ENCODE measurements at places on chromosomes 2 and 18.
A peak's percentile ranks its signal among the peaks of the same experiment; 100 is the strongest.

- no peak for DNase-seq
Observed at GRCh38 chr18:46772357-46772756, 15.5 kb upstream of the ST8SIA5 start.

- DNase-seq = no peak
Observed at GRCh38 chr2:21033237-21034155, 10.4 kb downstream of the APOB start.

- peak; percentile 61 for DNase-seq
Observed at GRCh38 chr18:61322265-61322873, 10.9 kb upstream of the CDH20 start.

- DNase-seq = peak; percentile 29
Observed at GRCh38 chr2:45439788-45440773, 171.0 kb downstream of the SRBD1 start.

GRCh38 chr18:39345321-39345720 is 1779.7 kb upstream of the CELF4 start:
- peak; percentile 53 for DNase-seq

DNA sequence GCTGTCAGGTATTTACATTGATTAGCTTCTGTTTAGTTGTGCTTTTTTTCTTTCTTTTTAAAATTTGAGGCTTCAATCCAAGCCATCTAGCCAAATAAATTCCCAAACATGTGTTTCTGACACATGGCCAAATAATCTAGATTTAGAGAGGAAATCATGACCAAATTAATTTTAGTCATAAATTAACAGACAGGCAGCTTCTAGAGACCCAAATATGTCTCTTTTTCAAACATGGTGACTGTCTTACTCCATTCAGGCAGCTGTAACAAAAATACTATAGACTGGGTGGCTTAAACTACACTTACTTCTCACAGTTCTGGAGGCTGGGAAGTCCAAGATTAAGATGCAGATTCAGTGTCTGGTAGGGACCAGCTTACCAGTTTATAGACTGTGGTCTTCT is 23.2 kb upstream of the NAB1 start:
- DNase-seq = no peak

GRCh38 chr18:23519734-23520133 is 16.4 kb downstream of the RMC1 start:
- DNase-seq = no peak

DNA sequence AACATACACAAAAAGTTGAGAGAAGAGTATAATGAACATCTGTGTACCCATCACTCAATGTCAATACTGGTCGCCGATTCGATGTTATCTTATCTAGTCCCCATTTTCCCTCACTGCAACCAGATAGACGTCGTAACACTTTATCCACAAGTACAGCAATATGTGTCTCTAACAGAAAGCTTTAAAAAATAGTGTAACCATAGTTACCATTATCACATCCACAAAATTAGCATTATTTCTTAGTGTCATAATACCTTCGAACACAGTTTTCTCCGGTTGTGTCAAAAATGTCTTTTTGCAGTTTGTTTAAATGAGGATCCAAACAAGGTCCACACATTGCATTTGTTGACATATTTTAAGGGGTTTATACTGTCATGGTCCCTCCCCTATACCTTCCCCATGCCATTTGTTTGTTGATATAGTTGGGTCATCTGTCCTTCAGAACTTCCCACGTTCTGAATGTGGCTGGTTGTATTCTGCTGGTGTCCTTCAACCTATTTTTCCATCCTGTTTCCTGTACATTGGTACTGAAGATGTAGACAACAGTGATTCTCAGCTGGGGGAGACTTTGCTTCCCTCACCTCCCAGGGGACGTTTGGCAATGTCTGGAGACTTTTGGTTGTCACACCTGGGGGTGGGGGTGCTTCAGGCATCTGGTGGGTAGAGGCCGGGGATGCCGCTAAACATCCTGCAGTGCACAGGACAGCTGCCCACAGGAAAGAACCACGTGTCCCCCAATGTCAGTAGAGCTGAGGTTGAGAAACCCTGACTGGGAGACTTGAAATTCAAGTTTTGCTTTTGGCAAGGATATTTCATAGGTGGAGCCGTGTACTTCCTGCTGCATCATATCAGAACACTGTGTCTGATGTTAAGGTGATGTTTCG is 72.7 kb upstream of the SPRED2 start:
- DNase-seq = no peak

DNA sequence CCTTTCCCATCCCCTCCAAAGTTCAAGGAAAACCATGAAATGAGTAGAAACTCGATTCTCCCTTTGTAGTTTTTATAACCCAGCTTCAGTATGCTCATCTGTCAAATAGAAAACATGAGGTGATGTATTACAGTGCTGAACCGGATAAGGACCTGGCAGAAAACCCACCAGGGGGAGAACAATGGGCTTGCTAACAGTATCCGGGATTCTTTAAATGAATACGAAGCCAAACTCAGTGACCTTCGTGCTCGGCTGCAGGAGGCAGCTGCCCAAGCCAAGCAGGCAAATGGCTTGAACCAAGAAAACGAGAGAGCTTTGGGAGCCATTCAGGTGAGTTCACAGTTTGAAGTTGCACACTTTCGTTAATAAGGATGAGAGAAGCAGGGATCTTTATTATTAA is 113.6 kb upstream of the TTC39C start:
- no peak for DNase-seq

GRCh38 chr2:239954166-239955086 is 70.7 kb downstream of the NDUFA10 start:
- DNase-seq = no peak

GRCh38 chr2:117738991-117739839 is 75.3 kb upstream of the DDX18 start:
- no peak for DNase-seq

DNA sequence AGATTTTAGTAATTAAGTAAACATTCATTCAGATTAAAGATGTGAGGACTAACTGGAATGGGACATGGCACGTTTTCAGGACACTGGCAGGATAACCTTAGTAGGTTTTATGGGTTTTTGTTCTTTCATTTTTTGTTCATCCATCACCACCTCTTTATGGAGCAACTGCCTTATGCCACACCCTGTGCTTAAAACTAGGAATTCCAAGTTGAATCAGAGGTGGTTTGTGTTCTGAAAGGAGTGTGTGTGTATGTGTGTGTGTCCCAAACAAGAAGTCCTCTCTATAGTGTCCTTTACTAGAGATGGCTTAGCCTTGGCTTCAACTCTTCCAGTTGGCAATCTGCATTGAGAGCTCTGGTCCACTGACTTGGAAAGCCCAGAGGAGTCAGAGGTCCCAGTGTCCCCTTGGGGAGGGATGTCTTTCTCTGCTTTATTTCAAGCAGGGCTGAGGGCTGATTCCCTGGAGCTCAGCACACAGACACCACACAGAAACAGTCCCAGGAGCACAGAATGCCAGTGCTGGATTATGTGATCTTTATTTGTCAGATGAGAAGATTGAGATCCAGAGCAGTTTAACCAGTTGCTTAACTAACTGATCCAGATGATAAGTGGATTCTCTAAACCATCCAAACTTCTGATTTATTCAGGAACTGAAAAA is 25.2 kb downstream of the RHOB start:
- DNase-seq = no peak
